ENCODE measurements at places on chromosomes 2 and 18.

- DNase-seq, result no peak
Measured at GRCh38 chr2:72098935-72099334, 48.7 kb downstream of the CYP26B1 start.

DNA sequence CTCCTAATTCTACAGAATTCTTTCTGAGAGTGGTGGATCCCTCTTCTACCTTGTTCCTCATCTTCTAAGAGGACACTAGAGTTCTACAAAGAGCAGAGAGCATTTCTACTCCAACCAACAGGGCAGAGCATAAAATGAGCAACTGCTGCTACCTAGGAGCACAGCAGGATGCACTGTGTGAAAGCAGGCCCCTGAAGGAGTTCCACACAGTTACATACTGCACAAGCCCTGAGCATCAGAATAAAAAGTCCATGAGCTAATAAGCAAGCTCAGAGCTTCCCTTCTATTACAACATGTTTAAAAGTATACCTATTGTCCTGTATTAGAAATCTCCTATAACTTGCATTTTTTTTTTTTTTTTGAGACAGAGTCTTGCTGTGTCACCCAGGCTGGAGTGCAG lies 8.4 kb downstream of the FHL2 start:
- no peak for DNase-seq

- DNase-seq, result no peak
Measured at GRCh38 chr2:9145109-9145751, 61.4 kb upstream of the ASAP2 start.

- no peak for DNase-seq
Measured at GRCh38 chr18:38930881-38931753, 1365.5 kb upstream of the CELF4 start.

GRCh38 chr2:20049637-20050036 lies 1.8 kb downstream of the LAPTM4A start:
- DNase-seq, result no peak

DNA sequence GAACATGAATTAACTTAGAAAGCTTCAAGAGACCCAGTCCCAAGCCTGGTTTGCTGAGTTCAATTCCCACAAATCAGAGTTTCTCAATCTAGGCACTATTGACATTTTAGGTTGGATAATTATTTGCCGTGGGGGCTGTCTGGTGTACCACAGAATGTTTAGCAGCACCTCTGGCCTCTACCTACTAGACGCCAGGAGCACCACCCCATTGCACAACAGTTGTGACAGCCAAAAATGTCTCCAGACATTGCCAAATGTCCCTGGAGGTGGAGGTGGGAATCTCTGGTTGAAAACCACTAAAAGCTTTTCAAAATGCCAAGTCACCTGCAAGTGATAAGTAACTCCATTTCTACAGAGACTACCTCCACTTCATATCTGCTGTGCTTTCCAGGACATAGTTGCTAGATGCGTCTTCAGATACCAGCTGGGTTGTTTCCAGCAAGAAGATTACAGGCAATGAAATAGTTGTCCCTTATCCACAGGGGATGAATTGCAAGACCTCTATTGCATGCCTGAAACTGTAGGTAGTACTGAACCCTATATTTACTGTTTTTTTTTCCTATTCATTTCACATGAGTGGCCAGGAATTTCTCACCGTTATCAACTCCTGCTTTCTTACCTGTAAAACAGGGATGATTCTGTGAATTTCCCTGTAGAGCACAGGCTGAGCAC lies 554.3 kb downstream of the ZEB2 start:
- DNase-seq, result no peak

DNA sequence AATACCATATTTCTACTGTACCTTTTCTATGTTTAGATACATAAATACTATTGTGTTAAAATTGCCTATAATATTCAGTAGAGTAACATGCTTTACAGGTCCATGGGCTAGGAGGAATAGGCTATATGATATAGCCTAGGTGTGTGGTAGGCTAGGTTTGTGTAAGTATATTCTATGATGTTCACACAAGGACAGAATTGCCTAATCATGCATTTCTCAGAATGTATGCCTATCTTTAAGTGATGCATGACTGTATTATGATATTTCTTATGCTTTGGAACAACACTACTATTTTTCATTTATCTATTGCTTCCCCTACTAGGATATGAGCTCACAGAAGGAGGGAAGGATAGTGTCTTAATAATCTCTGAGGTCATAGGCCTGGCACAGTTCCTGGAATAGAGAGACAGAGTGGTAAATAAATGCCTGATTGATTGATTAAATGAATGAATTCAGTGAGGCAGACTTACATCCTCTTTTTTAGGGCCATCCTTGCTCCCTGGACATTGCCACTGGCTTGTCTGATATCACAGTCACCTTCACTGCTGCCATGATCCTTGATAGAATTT lies 121.0 kb downstream of the MYO3B start:
- no peak for DNase-seq

- DNase-seq, result no peak
Measured at GRCh38 chr18:5543036-5543680, 639 bp downstream of the EPB41L3 start.

DNA sequence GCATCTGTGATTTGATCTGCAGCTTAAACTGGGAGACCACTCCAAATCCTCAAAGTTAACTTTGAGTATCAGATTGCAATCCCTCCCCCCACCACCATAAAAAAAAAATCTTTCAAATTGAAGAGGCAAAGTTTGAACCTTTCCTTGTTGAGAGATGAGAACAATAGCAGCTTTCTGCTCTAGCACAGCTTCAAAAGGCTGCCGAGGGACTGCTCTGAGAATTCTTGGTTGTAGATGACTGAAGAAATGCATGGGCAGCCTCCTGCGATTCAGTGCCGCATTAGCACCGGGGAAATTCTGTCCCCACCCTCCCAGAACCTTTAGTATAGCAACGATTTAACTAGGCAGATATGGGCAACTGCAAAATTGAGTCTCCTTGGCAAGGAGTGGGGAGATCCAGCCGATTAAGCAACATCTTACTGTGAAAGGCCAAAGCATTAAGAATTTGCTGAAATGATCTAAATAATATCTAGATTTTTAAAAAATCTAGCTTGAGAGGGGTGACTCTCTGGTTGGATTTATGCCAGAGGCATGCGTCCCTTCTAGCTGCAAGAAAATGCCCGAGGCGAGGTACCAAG lies 3.9 kb upstream of the SP5 start:
- no peak for DNase-seq

DNA sequence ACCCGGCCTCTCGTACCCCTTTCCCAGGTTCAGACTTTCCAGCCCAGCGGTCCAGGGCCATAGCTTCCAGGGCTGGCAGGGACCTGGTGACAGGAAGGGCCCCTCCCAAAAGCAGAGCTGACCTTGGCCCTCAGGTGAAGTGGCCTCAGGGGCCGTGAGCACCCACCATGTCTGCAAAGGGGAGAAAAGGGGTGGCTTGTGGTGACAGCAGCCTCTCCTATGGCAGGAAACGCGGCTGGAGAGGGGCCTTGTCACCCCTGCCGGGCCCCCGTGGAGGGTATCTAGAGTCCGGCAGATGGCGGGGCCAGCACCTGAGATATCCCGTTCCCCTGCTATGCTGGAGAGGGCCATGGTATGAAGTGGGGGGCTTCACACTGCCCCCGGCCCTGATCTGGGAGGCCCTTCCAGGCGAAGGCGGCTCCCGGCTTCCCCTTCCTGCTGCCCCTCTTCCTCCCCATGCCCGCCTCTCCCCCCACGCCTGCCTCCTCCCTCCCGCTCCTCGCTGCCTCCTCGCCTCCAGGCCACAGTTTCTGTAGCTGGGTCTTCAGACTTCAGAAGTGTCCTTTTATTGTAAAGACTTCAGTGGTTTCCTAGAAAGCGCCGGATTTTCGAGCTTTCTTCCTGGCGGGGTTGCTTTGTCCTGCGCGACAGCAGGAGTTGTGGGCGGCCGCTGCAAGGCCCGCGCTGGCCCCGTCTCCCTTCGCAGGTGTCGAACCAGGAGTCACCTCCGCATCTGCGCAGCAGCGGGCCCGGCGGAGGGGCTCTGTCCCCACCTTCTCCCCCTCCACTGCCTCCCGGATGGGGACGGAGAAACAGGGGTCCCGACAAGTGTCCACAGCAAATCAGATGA lies 240.5 kb upstream of the MYT1L start:
- no peak for DNase-seq

- DNase-seq, result no peak
Measured at GRCh38 chr18:22033085-22033484, 136.3 kb upstream of the GATA6 start.

- no peak for DNase-seq
Measured at GRCh38 chr2:127606625-127607398, 39.1 kb upstream of the GPR17 start.

- DNase-seq, result no peak
Measured at GRCh38 chr2:239169311-239170048, 231.3 kb downstream of the HDAC4 start.
